ENCODE measurements at places on chromosomes 11 and 22. TPM values are rescaled to one million over a fixed set of nuclear protein-coding genes. Genes with fewer than 3 reads are reported as not detected.

GRCh38 chr11:130611791-130612251 lies 163.4 kb downstream of the ADAMTS15 start:
- DNase-seq, result no peak

GRCh38 chr11:66055021-66055420 lies 2.9 kb downstream of the SF3B2 start:
- DNase-seq, result peak; percentile 75

DNA sequence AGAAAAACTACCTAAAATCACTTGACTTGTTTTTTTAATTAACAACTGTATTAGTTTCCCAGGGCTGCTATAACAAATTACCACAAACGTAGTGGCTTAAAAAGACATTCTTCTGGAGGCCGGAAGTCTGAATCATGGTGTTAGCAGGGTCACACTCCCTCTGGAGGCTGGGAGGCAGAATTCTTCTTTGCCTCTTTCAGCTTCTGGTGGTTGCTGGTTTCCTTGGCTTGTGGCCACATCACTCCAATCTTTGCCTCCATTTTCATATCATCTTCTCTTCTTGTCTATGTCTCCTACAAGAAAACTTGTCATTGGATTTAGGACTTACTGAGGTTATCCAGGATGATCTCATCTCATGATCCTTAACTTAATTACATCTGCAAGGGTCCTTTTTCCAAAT lies 7.4 kb upstream of the INCENP start:
- DNase-seq, result no peak

- no peak for DNase-seq
Measured at GRCh38 chr11:32706985-32707741, 87.3 kb downstream of the CCDC73 start.

- no peak for DNase-seq
Measured at GRCh38 chr11:131481303-131481702, 110.9 kb downstream of the NTM start.

GRCh38 chr11:44226945-44227344 lies 83.0 kb downstream of the ALX4 start:
- no peak for DNase-seq

DNA sequence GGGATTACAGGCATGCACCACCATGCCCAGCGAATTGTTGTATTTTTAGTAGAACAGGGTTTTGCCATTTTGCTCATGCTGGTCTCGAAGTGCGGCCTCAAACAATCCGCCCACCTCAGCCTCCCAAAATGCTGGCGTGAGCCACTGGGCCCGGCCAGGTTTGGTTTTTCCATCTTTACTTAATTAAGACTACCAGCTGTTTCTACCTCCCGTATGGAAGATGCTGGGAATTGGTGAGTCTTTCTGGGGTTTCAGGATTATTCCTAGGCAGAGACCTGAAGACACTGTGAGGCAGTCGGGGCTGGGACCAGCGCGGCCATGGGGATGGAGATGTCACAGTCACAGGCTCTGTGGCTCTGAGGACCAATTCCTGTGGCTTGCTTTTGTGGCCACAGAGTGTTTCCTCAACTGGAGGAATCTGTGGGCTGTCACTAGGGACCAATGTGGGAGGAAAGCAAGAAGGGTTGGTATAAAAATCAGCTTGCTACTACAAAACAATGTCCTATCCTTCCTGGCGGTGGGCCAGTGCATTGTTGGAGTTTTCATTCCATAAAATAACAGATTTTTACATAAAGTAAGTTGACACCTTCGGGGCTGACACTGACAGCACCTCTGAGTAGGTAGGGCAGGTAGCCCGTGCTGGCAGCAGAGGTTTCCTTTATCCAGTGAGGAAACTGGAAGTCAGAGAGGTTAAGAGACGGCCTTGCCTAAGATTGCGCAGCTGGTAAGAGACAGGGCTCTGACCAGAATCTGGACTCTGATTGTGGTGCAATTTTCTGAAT lies 8.4 kb upstream of the FTH1 start:
- DNase-seq, result peak; percentile 43

DNA sequence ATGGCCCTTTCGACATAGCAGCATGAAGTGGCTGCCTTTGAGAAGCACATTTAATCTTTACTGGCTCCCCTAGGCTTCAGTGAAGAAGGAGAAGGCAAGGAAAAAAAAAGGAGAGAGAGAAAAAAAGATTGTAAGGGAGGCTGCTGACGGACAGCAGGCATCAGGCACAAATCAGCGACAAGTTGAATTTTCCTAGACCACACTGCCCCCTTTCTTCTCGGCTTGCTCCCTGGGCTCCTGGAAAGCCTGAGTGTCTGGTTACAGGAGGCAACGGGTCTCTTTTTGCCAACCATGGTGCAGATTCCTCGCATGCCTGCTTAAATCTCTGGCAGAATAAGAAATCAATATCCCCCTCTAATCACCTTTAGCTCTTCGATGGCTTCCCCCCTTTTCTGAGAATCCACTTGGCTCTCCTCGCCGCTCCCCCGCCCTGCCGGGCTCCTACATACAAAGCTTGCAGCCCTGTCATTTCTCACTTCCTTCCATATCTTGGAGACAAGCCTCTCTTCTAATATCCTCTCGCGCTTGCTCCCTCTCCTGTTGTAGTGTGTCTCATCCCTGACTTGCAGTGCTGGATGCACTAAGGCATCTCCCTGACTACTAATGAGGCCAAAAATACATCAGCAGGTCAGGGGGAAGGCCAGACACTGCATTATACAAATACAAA lies 14.3 kb downstream of the BLID start:
- no peak for DNase-seq

DNA sequence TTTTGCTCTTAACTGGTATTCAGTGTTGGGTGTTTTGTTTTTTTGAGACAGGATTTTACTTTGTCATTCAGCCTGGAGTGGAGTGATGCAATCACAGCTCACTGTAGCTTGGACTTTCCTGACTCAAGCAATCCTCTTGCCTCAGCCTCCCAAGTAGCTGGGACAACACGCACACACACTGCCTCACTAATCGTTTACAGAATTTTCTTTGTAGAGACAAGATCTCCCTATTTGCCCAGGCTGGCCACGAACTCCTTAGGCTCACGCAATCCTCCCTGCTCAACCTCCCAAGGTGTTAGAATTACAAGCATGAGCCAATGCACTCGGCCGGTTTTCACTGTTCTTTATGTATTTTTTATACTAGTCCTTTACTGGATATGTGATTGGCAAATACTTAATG lies 51.0 kb upstream of the IGLL5 start:
- no peak for DNase-seq

DNA sequence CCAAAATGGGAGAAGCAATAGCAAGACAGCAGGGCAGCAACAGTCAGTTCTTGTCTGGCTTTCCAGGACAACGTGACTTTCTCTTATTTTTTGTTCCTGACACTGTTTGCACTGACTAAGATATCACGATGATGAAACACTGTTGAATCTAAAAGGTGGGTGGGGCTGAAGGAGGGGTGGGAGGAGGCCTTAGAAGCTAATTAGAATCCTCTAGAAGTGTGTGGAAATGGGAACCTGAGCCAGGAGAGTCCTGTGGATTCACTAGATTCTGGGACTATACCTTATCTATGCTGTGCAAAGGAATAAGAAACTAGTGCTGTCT lies 300.3 kb downstream of the ST3GAL4 start:
- no peak for DNase-seq

DNA sequence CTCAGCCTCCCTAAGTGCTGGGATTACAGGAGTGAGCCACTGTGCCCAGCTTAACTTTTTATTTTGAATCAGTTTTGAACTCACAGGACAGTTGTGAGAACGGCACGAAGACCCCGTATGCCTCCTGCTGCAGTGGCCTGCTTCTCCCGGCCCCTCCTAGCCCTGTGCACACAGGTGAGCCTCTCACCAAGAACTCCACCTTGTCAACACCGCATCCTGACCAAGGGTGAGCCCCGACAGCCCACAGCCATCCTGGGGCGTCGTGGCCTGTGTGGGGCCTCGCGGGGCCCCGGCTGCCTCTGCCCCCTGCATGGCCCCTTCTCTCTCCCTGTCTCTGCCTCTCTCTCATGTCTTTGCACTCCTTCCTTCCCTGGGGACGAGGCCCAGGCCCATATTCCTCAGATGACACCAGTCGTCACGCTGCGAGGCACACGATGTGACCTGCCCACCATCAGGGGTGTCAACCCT lies 38.8 kb downstream of the GNB1L start:
- DNase-seq, result no peak

DNA sequence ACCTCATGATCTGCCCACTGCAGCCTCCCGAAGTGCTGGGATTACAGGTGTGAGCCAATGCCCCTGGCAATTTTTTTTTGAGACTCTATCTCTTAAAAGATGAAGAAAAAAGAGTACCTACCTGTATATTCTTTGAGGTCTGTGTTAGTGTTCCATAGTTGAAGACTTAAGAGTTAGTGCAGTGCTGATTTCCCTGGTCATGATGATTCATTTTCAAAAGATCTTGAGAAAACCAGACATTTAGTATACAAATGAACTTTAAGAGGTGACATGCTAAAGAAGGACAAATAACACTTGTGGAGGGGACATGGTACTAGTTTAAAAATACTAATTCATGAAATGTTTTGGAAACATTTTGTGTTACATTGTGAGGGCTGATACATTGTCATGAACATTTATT lies 17.7 kb downstream of the CBL start:
- DNase-seq, result no peak

- DNase-seq, result no peak
Measured at GRCh38 chr22:42452916-42453315, 20.7 kb upstream of the NFAM1 start.

GRCh38 chr11:15499674-15500073 lies 385.0 kb downstream of the INSC start:
- DNase-seq, result no peak

SCUBE1 gene
- 26.2 TPM for total RNA-seq

OR8G5 gene
- not detected for total RNA-seq

ELFN2 gene
- 0.05 TPM for total RNA-seq

APLNR gene
- total RNA-seq, result 84.9 TPM

NAALADL1 gene
- 26.2 TPM for total RNA-seq

LGALS12 gene
- total RNA-seq, result 3.5 TPM
